ENCODE measurements at places on chromosomes 12 and 14.
A peak's percentile ranks its signal among the peaks of the same experiment; 100 is the strongest.

DNA sequence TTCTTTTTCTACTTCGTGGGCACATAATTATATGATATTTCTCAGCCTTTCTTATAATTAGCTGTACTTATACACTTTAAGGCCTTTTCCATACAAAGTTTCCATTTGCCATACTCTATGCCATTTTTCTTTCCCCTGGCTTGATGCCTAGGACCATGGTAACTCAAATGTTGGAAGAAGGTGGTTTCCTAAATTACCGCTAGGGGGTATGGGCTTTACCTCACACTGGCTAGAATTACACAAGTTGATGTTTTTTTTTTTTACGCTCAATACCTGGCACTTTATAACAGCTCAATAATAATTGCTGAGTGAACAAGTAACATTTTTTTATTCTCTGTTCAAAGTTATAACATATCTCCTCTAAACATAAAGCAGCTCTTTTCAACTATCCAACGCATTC is 306.8 kb upstream of the LRFN5 start:
- no peak for DNase-seq

DNA sequence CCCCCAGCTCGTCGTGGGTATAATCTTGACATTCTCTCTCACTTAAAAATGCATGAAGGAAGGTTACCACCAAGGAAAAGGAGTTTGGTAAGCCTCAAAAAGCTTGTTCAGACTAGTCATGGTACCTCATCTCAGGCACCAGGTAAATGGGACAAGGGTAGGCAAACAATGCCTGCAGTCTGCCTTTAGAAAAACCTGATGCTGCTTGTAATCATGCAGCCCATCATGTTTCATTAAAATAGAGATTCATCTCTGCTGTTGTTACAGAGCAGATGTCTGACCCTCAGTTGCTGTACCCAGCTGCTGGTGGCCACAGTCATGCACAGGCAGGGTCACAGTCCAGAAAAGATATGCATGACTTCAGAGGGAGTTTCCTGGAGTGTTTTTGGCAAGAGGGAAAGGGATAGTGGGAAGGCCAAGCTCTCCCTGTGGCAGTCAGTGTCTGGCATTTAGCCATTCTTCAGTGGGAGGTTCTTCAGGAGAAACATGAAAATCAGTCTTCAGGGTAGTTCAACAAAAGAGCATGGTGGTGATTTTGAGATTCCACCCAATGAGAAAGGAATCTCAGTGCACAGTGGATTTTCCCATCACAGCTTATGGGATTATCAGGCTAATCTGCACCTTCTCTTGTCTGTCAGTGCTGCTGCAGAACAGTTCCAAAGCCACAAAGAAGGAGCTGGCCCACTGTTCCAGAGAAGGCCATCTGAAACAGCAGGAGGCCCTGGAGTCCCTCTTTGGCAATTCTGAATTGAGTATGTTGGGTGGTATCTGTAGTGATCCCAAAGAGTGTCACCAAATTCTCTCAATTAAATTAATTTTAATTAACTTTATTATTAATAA is 202.7 kb upstream of the FRMD6 start:
- DNase-seq, result no peak

GRCh38 chr14:69672356-69672755 is 61.0 kb downstream of the SUSD6 start:
- no peak for DNase-seq

DNA sequence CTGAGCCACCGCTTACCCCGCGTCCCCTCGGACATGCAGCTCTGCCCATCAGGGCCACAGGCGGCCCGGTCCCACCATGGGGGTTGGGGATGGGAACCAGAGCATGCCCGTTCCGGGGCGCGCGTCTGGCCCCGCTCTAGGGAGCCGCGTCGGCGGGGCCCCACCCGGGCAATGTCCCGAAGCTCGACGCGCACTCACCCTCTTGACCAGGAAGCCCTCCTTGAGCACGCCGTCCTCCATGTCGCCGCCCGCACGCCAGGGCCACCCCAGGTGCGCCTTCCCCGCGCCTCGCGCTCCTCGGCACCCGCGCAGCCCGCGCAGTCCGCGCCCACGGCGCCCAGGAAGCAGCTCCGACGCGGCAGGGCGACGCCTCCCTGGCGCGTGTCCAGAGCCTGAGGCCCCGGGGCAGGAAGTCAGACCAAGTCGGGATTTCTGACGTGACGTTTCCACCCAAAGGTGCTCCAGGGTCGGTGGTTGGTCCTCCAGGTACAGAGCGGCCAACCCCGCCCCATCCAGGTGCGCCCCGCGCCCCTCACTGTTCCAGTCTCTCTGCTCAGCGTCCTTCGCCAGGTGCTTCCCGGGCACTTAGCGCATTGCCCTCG is at the start of gene PLEK2:
PLEK2 (minus strand) TSS at position 346 of the 602 bp plus-strand sequence; CDS start at position 240, 106 bp downstream.
- peak; percentile 88 for DNase-seq

GRCh38 chr12:129635021-129635685 is 268.7 kb downstream of the TMEM132D start:
- DNase-seq, result no peak

- no peak for DNase-seq
These were observed 592.5 kb upstream of the FLRT2 start for GRCh38 chr14:84937449-84937848.

- DNase-seq, result no peak
These were observed 263.4 kb upstream of the PLEKHG7 start for GRCh38 chr12:92439420-92439805.

DNA sequence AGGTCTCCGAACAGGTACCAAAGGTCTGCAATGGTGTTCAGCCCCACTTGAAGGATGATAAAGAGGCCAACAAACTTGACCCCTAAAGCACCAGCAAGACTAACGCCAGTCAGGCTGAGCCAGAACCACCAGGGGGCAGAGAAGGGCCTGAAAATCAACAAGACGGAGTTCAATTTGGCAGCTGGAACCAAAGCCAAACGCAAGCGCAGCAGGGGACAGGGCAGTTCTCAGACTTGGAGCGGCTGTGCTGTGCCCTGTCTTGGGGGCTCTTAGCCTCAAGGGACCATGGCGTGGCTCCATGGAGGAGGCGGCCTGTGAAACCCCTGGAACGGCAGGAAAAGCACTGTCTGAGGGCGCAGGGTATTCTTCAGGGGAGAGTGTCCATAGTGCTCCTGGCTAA is 19.6 kb downstream of the POMT2 start:
- DNase-seq, result peak; percentile 73

DNA sequence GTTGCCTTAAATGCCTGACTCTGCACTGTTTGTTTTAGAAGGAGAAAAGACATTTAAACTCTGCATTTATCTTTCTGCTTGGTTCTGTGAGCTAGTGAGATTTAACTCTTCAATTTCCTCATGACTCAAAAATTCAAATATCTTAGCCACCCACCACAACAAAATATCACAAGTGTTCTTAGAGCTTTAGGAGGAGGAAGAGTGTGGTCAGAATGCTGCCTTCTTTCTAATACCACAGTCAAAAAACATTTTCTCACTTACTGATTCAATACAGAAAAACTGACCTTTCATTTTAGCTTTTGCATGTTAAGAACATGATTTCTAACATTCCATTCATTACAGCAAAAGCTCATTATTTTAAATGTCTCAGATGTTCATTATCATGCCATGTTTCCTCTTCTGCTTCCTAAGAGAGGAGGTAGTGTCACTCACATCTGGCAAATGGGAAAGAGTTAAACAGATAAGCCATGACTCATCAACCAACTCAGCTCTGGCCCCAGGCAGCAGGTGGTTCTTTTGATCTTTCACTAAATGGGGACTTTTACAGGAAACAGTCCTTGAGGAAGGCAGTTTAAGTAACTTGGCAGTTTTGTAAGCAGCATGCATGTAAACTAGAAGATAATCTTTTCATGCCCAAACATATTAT is 56.4 kb upstream of the RNU6-8 start:
- no peak for DNase-seq

- no peak for DNase-seq
These were observed 13.0 kb downstream of the FERMT2 start for GRCh38 chr14:52937869-52938268.
